ENCODE measurements at places on chromosomes 7 and 10. TPM values are rescaled to one million over a fixed set of nuclear protein-coding genes. Genes with fewer than 3 reads are reported as not detected.

TEX47 gene
- total RNA-seq, result not detected

EGFR gene
- 5.1 TPM for total RNA-seq

SUN3 gene
- not detected for total RNA-seq

PITRM1 gene
- total RNA-seq, result 181 TPM

IDI2 gene
- not detected for total RNA-seq

FZD1 gene
- 3.8 TPM for total RNA-seq

COL17A1 gene
- 1.7 TPM for total RNA-seq

HMX2 gene
- not detected for total RNA-seq

SFXN2 gene
- total RNA-seq, result 8.1 TPM

H2BK1 gene
- total RNA-seq, result not detected

SMKR1 gene
- total RNA-seq, result 0.13 TPM

VWC2 gene
- total RNA-seq, result not detected

TNS3 gene
- total RNA-seq, result 58.2 TPM

CCDC3 gene
- total RNA-seq, result 1.8 TPM

CPVL gene
- total RNA-seq, result not detected

MYOZ1 gene
- not detected for total RNA-seq

AKR1C8 gene
- total RNA-seq, result not detected

FAM200A gene
- total RNA-seq, result 6.5 TPM

OLAH gene
- not detected for total RNA-seq

ELN gene
- 0.07 TPM for total RNA-seq

PPP1R9A gene
- 4.1 TPM for total RNA-seq

PRSS1 gene
- not detected for total RNA-seq

OR6B1 gene
- not detected for total RNA-seq

OPN4 gene
- total RNA-seq, result not detected

Measured in thoracic aorta endothelial cell (primary cell).